Upper lobe of right lung (tissue), 1 donor: ENCODE measurements at places on chromosomes 5 and 9. TPM values are rescaled to one million over a fixed set of nuclear protein-coding genes. Genes with fewer than 3 reads are reported as not detected.
A peak's percentile ranks its signal among the peaks of the same experiment; 100 is the strongest.

The FOXI1 gene
- not detected for total RNA-seq

DNA sequence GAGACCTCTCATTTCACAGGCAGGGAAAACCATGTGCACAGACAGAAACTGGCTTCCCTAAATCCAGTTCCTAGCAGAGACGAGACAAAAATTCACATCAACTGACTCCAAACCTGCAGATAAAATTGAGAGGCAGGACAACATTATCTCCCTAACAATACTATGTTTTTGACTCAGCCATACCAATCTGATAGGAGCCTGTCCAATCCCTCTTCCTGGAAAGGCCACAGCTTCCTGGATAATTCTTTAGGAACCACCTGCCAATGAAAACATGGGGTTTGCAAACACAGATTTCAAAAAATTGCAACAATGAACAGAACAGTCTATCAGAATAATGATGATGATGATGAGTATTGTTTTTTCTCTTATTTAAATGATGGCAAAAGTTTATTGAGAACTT lies 22.4 kb downstream of the SH3TC2 start:
- no peak for DNase-seq

The TMEM174 gene
- not detected for total RNA-seq

GRCh38 chr9:137028263-137029057 lies 423 bp upstream of the ABCA2 start:
- peak; percentile 87 for DNase-seq

GRCh38 chr9:109817846-109818472 lies 38.0 kb downstream of the PALM2AKAP2 start:
- DNase-seq, result no peak

GRCh38 chr9:135498381-135499126 lies 1.9 kb upstream of the MRPS2 start:
- peak; percentile 55 for DNase-seq

The AHRR gene
- total RNA-seq, result 11.3 TPM

DNA sequence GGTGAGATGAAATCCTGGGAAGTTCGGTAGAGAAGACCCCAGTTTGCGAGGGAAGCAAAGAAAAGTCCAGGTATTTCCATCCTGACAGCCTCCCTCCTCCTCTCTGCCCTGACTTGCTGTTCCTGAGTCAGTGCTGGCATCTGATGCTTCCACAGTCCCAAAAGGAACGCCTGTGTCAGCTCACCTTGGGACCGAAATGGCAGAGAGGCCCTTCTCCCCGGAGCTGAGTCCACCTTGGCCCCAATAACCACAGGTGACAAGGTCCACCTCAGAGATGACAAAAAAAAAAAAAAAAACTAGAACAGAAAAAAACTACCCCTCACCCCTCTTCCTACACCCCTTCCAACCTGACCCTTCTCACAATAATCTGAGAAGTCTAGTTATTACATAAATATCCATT lies 31.6 kb downstream of the SLC6A7 start:
- DNase-seq, result no peak

DNA sequence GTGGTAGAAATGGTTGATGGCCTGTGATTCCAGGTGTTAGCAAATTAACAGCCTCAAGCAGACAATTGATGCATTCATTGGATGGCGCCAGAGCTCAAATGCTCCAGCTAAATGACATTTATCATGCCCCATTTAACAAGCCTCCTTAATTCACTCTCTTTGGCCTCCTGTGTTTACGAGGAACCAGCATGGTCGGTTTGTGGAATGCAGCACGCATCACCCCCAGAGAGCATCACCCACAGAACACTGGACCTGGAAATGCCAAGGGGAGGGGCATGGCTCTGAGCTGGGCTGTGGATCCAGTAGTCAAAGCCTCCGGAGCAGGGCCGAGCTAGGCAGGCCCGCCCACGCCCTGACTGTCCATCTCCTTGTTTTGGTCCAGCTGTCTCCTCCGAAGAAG lies 434.0 kb downstream of the GADD45G start:
- DNase-seq, result no peak

The OBP2B gene
- not detected for total RNA-seq

DNA sequence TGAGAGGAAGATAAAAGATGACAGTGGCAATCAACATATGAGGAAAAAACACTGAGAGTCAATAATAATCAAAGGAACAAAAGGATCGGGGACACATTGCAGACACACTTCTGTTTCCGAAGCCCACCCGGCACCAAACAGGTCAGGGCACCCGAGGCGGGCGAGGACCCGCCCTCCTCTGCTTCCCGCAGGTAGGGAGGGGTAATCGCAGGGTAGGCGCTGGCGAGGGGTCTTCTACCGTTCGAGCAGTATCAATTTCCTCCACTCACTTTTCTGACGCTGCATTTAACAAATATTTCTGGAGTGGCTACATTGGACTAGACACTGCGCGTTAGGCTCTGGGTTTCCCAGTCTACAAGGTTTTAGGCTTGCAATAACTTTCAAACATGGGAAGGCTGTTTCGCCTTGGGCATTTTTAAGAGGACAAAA lies 1.3 kb downstream of the TXN start:
- DNase-seq, result no peak

DNA sequence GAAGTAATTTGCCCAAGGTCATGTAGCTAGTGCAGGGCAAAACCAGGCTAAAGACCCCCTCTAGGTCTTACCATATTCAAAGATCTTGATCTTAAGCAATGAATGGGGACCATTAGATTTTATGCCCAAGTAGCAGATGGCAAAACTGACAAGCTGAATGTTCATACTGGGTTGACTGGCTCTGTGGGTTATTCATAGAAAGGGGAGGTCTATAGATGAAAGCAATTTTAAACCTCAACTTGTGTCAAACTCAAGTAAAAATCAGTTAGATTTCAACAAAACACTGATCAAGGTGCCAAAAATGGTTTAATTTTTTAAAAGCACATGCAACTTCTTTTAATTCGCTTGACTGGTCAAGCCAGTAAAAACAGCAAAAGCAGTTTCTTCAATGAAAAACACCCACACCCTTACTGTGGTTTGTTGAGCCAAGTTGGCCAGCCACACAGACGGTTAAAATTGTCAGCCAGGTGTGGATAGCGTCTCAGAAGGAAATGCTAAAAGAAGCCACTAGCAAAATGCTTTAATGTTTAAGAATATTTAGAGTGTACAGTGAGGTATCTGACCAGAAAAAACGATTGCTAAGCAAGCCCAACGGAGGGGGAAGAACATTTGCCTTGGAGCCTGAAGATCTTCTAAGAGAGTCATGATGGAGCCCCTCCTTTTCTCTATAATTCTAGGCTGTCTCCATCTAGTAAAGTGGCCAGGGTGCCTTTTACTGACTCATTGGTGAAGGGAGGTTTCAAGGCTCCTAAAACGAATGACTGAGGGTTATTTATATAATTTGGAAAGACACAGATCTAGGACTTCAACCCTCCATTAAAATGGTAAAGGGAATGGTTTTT lies 539.6 kb upstream of the CLINT1 start:
- DNase-seq, result no peak

GRCh38 chr5:154178661-154179060 lies 11.9 kb upstream of the GALNT10 start:
- no peak for DNase-seq

DNA sequence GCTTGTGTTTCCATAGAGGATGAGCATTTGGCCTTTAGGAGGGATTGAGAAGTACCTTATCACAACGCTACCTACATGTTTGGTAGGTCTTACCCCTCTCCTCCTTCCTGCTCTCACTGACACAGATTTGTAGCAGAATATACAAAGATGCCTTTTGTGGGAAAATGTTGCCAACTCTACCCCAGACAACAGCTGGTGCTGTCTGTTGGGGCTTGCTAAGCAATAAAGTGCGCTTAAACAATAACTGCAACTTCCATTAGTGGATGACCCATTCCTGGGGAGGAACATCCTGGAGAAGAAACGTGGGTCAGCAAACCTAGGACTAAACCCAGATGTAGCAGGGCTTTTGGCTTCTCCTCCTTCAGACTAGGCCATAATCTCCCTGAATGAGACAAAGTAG lies 174.3 kb downstream of the EFNA5 start:
- DNase-seq, result no peak

The LHX2 gene
- not detected for total RNA-seq

- DNase-seq, result no peak
Measured at GRCh38 chr5:52896534-52897237, 92.5 kb upstream of the ITGA2 start.

- peak; percentile 30 for DNase-seq
Measured at GRCh38 chr9:124449381-124450151, 685 bp upstream of the ADGRD2 start.

The GZMA gene
- total RNA-seq, result 8.8 TPM

The TEX48 gene
- not detected for total RNA-seq

The GLRA1 gene
- total RNA-seq, result not detected

DNA sequence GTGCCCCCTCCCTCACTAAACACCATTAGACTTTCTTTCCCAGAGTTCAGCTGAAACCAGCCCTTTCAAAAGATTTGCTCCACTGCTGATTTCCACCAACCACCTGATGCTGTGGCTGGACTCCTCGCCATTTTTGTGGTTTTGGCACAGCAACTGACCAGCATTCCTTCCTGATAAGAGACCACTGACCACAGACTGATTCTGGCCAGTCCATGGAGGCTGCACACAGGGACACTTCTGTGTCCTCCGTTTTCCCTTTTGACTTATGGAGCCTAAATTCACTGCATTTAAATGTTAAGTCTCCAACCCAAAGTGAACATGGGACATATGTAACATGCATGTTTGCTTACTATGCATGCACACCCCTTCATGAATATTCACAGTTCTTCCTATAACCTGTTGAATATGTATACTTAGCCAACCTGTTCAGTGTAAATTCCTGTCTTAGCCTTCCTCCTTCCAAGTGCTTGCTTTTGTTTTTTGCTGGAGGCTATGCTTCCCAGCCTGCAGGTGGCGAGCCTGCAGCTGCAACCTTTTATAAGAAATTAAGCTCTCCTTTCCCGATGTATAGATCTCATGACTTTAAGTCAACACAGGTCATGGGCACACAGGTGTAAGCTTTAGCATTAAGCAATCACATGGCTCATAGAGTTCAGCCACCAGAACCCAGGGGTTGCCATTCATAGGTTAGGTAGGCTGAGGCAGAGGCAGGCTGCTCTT lies 78.7 kb downstream of the ACTL7B start:
- no peak for DNase-seq

GRCh38 chr5:91190314-91190690 lies 192.8 kb downstream of the ARRDC3 start:
- no peak for DNase-seq

DNA sequence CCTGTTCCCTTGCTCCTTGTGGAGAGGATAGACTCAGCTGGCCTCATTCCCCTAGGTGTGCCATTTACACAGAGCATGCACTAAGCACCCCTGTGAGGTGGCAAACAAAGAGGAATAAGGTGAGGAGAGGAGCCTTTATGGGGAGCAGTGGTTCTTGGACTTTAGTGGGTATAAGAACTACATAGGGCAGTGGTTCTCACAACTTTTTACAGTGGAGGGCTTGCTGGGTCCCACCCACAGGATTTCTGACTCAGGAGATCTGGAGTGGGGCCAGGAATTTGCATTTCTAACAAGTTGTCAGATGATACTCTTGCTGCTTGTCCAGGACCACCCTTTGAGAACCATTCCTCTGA lies 42.0 kb downstream of the CSF1R start:
- no peak for DNase-seq

The LCN1 gene
- total RNA-seq, result not detected

DNA sequence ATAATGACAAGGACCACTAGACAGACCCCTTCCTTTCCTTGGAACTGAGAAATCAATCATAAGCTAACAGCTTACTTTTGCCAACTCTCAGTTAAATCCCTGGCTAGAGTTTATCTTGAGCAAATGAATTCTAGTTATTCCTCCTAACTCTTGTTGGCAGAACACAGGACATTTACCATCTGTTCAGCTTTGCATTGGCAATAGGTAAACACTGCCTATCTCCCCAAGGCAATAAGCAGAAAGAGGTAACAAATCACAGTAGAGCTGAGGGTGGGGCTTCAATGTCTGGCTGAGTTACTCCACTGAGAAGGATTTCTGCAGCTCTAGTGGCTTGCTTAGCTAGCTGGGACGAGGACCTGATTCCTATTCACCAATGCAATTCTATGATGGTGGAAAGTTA lies 503.3 kb upstream of the GRIA1 start:
- no peak for DNase-seq

DNA sequence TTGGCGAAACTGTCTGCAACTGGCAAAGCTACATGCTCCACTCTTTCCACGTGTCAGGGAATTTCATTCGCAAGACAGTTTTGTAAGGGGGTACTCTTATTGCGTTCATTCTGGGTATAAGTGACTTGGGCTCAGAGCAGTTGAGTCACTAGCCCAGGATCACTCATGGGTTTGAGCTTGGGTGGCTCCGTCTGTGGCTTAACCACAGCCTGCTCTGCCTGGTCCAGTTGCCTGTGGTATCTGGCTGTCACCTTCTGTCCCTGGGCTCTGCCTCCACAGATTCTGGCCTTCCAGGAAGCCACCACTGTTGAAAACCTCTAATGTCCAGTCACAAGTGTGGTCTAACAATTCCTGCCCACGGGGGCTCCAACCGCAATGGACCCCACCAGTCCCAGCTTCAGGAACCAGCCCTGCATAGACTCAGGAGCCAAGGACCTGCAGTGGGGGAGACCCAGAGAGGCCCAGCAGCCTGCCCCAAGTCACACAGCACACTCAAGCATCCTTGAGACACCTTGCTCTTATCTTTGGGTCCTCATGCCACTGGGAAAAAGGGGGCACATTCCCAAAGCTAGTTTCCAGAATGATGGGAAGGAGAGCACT lies 10.4 kb downstream of the KIF12 start:
- no peak for DNase-seq

GRCh38 chr9:34592895-34593601 lies 3.5 kb upstream of the CNTFR start:
- DNase-seq, result peak; percentile 84
